ENCODE measurements at places on chromosomes 7 and 10.
A peak's percentile ranks its signal among the peaks of the same experiment; 100 is the strongest.

GRCh38 chr10:60282771-60283353, 106.8 kb downstream of the ANK3 start:
- no peak for DNase-seq

DNA sequence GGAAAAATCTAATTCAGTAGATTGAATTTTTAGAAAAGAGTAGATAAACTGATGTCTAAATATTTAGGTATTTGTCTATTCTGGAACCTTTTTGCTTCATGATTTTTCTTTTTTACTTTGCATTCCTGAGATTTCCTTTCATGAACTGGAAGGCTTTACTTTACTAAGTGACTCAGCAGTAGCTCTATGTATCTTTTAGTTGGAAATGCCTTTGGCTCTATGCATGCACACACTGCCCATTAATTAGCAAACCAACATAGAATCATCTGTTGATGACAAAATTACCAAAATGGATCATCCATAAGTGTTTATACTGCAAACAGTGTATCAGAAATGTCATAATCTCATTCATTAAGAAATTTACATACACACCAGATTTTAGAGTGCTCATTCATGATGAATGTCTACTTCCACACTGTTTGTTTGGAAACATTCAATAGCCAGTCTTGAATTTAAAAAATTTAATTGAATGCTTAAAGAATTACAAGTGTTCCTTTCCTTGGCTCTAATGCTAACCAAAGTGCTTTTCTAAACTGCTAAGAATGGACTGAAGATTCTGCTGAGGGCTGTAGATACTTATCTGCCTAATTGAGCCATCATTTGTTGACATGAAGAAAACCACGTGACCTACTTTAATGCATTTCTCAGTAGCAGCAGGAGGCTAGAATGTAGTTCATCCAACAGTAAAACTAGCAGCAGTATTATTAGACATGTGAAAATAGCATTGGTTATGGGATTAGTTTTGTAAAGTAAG, 282.0 kb downstream of the ADK start:
- DNase-seq = no peak

- no peak for DNase-seq
Measured at GRCh38 chr7:2675256-2675764, 12.7 kb upstream of the AMZ1 start.

DNA sequence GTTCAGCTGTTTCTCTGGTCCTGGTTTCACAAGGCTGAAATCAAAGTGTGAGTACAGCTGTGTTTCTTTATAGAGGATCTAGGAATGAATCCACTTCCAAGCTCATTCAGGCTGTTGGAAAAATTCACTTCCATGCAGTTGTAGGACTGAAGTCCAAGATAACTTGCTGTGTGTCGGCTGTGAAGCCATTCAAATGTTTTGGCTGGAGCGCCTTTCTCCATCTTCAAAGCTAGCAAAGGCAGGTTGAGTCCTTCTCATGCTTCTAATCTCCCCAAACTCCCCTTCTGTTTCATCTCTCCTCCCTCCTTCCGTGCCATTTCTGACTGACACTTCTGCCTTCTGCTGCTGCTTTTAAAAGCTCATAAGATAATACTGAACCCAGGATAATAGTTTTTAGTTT, 1195.4 kb upstream of the LRRN3 start:
- DNase-seq = no peak

DNA sequence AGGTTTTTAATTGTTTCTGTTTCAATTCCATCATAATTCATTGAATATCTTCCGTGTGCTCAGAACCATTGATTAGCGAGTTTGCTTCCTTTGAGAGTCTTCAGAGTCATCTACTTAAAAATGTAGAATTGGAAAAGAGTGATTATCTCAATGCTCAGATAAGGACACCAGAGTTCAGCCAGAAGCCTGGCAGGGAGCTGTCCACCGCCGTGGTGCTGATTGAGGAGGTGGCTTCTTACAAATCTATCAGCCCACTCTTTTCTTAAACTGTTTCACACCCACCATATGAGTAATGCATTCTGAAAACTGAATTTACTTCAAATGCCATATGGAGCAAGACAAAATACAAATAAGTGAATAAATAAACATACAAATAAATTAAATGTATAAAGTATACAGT, 79.3 kb downstream of the INSYN2A start:
- DNase-seq = no peak

DNA sequence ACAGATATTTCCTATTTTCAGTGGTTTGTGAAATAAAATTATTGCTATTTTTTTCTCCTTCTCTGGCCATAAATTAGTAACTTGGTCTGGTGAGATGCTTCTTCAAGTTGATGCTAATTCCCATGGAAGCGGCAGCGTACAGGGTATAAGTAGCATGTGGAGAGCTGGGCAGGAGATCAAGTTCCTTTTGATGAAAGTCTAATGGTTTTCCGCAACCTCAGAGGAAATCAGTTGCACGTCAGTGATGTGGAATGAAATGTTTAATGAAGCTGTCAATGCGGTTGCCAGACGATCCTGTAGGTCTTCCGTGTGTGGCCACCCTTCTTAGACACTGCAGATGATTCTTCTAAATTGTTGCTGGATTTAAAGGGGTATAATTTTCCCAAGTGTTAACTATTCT, 236.4 kb upstream of the GRM3 start:
- no peak for DNase-seq

DNA sequence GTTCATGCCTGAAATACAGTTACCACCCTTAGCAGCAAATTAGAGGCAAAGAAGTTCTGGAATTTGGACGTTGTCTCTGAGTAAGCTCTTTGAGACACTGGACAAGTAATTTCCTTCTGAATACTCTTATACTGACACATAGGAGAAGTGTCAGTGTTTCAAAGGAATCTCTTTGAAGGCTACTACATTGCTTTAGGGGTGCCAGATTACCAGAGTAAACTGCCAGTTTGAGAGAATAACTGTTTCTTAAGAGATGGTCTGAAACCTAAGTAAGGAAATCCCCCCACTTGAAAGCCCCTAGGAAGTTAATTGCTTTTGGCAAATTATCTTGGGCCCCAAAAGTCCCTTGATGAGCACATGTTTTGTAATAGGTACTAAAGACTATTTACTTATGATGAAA, 3.4 kb downstream of the FAS start:
- no peak for DNase-seq

DNA sequence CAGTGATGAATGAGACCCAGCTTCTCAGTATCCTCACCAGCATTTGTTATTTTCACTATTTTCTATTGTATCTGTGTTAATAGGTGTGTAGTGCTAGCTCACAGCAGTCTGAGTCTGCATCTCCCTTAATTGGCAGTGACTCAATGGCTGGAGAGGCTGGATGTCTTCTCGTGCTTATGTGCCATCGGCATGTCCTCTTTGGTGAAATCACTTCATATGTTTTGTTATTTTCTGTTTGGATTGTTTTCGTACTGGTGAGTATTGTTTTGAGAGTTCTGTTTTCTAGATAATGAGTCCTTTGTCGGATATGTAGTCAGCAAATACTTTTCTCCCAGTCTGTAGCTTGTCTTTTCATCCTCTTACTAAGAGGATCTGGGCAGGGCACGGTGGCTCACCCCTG, 66.1 kb downstream of the AMZ1 start:
- no peak for DNase-seq

GRCh38 chr7:105760551-105761447, 115.6 kb downstream of the ATXN7L1 start:
- DNase-seq = no peak

DNA sequence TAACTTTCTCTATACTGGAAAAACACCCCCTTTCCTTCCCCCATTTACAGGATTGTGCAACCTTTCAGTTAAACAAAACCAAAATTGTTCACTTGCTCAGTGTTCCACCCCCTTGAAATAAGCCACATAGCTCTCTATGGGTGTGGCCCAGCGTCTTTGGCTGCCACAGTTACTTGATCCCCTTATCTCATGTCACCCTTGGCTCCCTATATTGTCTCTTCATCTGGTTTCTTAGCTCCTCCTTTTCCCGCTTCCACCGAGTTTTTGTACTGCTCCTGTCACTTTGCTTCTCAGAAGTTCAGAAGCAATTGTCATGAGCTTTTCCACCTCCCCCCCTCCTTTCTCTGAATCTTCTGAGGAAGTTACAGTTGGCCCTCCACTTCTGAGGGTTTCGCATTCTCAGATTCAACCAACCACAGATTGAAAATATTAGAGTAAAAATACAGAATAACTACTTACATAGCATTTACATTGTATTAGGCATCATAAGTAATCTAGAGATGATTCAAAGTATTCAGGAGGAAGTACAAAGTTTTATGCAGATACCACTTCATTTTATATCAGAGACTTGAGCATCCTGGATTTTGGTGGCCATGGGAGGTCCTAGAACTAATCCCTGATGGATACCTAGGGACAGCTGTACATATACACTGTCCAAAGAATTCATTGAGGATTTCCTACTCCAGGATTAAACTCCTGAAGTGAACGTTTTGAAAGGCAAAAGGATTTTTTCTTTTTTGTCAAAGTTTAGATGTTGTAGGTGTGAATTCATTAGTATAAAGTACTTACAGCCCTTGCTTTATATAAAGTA, 60.4 kb downstream of the ADD3 start:
- no peak for DNase-seq

- DNase-seq = peak; percentile 55
Measured at GRCh38 chr7:41002741-41003610, 699.9 kb downstream of the INHBA start.

GRCh38 chr10:110410329-110411046, 87.2 kb upstream of the DUSP5 start:
- DNase-seq = peak; percentile 69

GRCh38 chr10:117899181-117899683, 147.5 kb downstream of the RAB11FIP2 start:
- no peak for DNase-seq

- no peak for DNase-seq
Measured at GRCh38 chr7:116538138-116538537, 13.3 kb downstream of the CAV1 start.

- no peak for DNase-seq
Measured at GRCh38 chr10:129415215-129416140, 51.6 kb upstream of the MGMT start.

- peak; percentile 55 for DNase-seq
Measured at GRCh38 chr10:2839081-2839725, 228.1 kb upstream of the PFKP start.

DNA sequence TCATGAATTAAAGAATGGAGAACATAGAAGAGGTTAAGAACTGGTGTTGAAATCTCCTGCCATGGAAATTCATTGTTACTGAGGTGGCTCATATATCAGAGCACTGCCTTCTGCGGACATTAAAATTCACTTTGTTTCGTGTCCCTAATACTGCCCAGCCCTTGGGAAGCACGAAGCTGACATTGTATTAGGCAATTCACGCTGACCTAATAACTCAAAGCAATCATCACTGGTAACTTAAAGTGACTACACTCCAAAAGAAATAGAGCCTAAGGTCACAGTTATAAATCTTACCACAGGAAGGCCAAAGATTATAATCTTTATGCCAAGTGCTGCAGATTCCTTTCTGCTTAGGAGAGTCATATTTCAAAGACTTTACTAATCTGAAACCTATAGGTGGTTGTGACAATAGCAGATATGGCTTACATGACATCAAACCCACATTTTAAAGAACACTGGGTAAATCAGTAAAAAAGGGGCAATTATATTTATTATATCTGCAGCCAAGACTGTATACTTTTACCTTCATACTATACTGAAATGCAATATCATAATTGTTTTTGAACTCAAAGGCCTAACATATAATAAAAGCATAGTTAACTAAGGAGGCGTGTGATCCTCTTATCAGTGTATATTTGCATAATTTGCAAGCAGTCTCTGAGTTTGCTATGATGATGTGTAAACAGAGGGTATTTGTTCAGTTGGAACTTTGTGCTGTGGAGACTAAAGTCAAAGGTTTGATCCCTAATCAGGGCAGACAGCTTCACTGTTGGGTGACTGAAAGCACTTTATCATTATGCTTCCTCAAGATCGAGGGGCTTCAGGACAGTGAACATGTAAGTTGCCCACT, 51.9 kb upstream of the CAPZA2 start:
- DNase-seq = no peak

- DNase-seq = peak; percentile 53
Measured at GRCh38 chr10:98344589-98345038, 70.4 kb downstream of the PYROXD2 start.

DNA sequence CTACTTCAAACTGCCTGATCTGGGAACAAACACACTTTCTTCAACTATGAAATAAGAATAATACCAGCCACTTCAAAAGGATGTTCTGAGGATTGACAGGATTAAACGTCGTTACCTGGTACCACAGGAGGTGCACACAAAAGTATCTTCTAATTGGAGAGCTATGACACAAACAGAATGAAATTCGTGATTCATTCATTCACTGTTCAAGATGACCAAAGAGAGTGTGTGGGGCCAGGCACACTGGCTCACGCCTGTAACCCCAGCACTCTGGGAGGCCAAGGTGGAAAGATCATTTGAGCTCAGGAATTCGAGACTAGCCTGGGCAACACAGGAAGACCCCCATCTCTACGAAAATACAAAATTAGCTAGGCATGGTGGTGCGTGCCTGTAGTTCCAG, 50.9 kb downstream of the SFMBT2 start:
- no peak for DNase-seq

DNA sequence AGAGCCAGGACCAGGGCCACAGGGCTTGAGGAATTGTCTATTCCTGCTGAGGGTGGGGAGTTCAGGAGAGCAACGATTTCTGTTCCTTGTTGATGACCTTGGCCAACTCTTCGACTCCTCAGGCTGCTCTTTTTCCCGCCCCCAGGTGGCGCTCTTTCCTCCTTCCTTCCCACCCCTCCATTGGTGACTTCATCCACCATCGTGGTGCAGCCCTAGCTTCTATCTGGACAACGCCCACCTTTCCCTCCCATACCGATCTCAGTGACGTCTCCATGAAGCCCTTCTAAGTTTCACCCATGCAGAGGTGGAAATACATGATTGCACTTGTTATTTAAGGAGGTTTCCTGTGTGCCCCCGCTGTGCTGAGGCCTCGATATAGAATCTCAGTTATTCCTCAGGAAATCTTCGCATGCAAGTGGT, 22.1 kb upstream of the CARD11 start:
- peak; percentile 52 for DNase-seq
